ENCODE measurements at places on chromosomes 13 and 19. TPM values are rescaled to one million over a fixed set of nuclear protein-coding genes. Genes with fewer than 3 reads are reported as not detected.

DNA sequence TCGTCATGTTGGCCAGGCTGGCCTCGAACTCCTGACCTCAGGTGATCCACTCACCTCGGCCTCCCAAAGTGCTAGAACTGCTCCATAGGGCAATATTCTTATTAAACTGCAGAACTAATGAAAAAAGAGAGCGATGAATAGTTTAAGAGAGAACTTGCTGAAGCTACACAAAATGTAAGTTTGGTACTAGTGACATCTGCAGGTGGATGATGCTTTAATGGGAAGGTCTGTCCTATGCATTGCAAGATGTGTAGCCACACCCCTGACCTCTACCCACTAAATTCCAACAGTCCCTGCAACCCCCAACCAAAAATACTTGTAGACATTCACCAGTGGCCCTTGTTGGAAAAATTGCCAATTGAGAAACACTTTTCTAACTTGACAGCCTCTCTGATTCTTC lies 117.8 kb downstream of the NALCN start:
- no peak for DNase-seq

LILRB1 gene
- polyA plus RNA-seq: not detected

- no peak for DNase-seq
Measured at GRCh38 chr13:111242585-111242984, 77.9 kb upstream of the TEX29 start.

CCDC122 gene
- polyA plus RNA-seq: 0.27 TPM

URAD gene
- polyA plus RNA-seq: not detected

- no peak for DNase-seq
Measured at GRCh38 chr13:22748866-22749577, 431.8 kb upstream of the SGCG start.

DNA sequence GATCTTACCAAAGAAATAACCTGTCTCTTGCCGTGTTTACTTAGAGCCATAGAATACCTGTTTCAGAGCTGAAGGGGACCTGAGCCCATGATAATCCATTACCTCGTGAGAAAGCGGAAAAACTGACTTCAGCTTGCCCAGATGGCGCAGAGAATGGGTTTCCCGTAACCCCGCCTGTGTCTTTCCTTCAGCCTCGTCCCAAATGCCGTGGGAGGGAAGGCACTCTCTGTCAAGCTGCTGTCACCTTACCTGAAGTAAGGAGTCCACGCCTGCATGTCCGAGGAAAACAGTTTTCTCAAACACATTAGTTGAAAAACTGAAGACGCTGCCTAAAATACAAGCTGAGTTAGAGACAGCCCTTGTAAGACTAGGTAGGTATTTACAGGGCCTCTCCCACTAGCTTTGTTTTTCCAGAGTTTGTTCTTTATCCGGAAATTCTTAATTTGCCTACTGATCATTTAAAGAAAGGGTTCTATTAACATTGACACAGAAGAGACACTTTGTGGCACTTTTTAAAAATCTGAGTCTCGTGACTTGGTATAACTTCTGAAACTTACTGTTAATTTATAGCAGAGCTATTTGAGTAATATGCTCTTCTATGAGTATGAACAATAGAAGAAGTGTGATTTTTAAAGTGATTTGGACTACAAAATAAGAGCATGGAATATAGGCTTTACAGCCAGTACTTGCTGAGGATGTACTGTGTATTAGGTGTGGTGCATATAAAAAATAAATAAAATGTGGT lies 1.3 kb upstream of the INTS6 start:
- peak; percentile 6 for DNase-seq

DNA sequence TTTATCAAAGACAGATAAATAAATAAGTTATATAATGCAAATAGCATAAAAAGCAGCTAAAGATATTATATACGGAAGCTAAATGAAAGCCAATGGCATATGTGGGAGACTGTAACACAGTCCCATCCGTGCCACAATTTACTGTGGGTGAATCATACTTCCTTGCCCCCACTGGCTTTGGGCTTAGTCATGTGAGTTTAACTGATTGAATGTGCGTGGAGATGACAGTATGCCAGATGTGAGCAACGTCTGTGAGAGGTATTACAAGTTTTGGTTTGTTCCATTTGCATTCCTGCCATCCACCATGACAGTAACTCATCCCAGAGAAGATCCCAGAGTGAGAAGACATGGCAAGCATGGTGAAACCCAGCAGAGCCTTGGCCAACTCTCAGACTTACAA lies 340.0 kb downstream of the SUCLA2 start:
- peak; percentile 85 for DNase-seq

METTL21C gene
- not detected for polyA plus RNA-seq

DNA sequence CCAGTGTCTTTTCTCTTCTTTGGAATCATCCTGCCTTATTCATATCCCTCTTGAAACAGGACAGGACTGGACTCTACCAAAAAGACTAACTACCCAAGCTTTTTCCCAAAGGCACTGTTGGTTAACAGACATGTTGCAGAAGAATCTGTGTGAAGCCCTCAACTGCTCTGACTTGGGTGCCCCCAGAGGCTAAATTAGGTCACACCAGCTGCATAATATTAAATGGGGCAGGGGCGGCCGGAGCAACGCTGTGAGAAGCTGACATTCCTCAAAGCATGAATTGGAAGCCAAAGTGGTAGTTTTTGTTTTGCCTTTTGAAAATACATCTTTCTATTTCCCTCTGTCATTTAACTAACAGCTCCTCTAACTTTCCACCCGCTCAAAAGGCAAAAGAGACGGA lies 185.9 kb downstream of the LHFPL6 start:
- DNase-seq: no peak

- DNase-seq: peak; percentile 37
Measured at GRCh38 chr19:41265395-41266153, 1.4 kb downstream of the HNRNPUL1 start.

DNA sequence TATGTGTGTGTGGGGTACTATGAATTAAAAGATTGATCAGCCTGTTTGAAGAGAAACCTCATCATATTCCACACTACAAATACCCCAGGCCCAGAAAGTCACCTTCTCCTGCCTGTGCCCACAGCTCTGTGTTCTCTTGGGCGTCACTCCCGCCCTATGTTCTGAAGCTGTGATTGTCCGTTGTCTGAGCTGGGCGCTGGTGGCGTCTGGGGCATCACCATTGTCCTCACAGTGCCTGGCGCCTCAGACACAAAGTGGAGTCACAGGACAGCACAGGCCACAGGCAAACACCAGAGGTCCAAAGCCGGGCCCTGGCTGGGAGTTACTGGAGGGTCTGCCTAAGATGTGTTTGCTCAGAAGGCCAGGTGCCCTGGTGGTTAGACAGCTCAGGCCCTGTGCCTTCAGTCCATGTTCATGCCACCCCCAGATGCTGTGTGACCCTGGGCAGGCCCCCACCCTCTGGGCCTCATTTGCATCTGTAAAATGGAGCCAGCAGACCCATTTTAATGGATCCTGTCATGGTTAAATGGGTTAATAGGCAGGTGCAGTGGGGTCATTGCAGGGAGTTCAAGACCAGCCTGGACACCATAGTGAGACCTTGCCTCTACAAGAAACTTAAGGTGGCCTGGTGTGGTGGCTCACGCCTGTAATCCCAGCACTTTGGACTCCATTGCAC lies 34.5 kb downstream of the DNM2 start:
- DNase-seq: no peak

- DNase-seq: no peak
Measured at GRCh38 chr19:17419154-17419620, 660 bp upstream of the MVB12A start.

- no peak for DNase-seq
Measured at GRCh38 chr13:51249770-51250741, 27.9 kb downstream of the FAM124A start.

- DNase-seq: no peak
Measured at GRCh38 chr13:23592596-23592995, 22.4 kb downstream of the TNFRSF19 start.

POSTN gene
- polyA plus RNA-seq: 44.7 TPM

All from IMR-90 (cell line).